ENCODE measurements at places on chromosomes 2 and 18.
A peak's percentile ranks its signal among the peaks of the same experiment; 100 is the strongest.

GRCh38 chr18:7038330-7038851 lies 79.2 kb downstream of the LAMA1 start:
- peak; percentile 100 for DNase-seq

DNA sequence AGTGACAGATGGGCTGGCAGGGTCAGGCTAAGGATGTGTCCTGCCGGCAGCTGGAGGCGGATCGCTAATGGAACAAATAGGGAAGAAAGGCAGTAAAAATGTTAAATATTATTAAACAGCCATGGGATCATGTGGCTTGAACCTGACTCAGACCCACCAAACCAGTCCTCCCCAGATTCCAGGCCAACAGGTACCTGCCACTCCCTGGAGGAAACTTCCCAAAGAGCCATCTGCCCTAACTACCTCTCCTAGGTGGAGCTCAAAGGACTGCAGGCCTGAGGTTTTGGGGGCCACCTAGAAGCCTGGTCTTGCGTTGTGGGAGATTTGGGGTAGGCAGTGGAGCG lies 34.3 kb downstream of the CIB4 start:
- no peak for DNase-seq

- no peak for DNase-seq
Measured at GRCh38 chr2:176763851-176764404, 448.7 kb upstream of the HNRNPA3 start.

DNA sequence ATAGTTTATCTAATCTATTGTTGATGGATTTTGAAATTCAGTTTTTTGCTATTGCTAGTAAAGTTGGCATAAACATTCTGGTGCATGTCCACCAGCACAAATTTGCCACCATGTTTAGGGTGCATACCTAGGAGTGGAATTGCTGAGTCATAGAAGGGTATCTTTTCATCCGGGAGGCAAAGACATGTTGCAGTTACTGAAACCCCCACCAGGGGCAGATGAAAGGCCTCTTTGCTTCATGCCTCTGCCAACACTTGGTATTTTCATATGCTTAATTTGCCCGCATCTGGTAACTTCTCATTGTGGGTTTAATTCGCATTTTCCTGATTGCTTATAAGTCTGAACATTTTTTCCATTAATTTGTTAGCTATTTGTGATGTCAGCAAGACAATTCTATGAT lies 8.2 kb downstream of the DCC start:
- DNase-seq: peak; percentile 22

DNA sequence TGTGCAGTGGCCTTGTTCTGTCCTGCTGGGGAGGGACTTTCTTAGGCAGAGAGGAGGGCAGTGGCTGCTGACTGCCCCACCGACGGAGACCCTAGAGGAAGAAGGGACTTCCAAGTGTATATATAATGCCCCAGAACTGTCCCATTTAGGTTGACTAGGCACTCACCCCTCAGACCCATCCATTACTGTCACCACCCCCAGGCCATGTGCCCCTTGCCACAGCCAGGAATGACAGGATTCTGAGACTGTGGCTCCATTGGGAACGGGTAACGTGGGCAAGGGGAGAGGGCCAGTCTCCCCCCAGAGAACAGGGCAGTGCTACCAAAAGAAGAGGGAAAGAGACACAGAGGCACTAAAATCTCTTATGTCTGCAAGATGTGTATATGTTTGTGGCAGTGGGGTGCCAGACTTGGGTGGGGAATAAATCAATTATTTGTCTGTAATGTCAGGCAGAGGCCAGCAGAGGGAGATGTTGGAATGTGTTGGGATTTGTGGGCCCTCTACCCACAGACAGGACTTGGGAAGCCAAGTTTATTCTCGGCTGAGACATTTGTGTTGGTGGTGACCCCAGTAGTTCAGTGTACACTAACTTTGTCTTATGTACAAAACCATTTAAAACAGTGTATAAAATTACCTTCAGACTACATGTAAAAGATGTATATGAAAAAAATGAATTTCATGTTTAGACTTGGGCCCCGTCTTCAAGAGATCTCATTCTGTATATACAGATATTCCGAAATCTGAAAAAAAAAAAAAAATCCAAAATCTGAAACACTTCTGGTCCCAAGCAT lies 24.0 kb upstream of the TMEM37 start:
- DNase-seq: peak; percentile 84

- DNase-seq: no peak
Measured at GRCh38 chr2:85668857-85669142, 801 bp upstream of the SFTPB start.

- no peak for DNase-seq
Measured at GRCh38 chr18:7523772-7524171, 43.3 kb upstream of the PTPRM start.

DNA sequence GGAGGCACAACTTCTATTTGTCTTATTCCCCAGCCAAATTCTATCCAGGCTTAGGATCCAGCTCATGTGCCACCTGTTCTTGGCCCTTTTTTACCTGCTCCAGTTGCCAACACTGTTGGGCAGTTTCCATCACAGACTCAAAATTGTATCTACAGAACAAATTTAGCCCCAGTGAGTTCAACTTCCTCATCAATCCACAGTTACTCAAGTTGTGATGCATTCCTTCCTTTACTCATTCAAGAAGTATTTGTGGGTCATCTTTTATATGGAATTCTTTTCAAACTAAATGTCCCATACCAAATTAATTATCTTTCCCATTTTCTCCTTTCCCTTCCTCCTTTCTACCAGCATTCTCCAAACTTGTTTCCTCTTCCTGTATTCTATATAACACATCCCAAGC lies 12.7 kb upstream of the DDX18 start:
- DNase-seq: no peak

GRCh38 chr2:200373973-200374416 lies 67.5 kb downstream of the SPATS2L start:
- no peak for DNase-seq

GRCh38 chr2:192657362-192657761 lies 462.6 kb upstream of the TMEFF2 start:
- no peak for DNase-seq

DNA sequence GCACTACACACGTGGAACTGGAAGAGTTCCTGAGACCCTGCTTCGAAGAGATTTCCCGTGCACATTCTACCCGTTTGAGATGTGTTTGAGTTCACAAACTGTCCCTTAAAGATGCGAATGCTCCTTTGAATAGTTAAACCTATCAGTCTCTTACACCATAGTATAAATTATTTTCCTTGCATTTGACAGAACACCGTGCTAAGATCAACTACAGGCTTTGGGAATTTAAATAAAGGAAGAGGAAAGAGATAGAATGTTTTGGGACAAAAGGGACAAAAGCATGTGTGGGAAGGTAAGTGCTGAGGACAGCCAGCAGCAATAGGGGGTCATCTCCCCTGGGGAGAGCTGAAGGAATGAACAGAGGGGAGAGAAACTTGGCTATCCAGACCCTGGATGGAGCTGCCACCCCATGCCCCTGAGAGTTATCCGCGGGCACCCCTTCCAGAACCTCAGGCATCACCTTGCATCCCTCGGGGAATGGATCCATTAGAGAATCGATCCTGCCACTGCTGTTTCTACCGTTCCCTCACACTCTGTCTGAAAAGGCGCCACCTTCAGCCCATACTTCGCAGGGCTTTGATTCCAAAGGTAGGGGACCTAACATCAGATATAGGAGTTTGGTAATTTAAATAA lies 888 bp upstream of the ADCY3 start:
- DNase-seq: no peak

All from choroid plexus epithelial cell (primary cell).